Heart right ventricle (tissue), 16 donors: ENCODE measurements at places on chromosomes 13 and 19. TPM values are rescaled to one million over a fixed set of nuclear protein-coding genes. Genes with fewer than 3 reads are reported as not detected.

FXYD1 gene
- 819 TPM for total RNA-seq

DNA sequence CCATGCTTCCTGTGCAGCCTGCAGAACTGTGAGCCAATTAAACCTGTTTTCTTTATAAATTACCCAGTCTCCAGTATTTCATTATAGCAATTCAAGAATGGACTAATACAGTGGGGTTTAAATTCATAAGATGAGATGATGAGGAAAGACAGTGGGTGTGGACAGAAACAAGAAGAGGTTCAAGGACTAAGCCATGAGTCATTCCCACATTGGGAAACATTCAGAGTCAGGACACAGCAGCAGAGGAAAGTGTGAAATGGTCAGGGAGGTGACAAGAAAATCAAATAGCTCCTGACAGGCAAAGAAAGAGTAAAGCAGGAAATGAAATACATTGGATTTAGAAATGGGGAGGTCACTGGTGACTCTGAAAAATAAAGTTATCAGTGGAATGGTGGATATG lies 9.1 kb downstream of the ZNF841 start:
- no peak for DNase-seq

ZNF382 gene
- total RNA-seq = 16.5 TPM

MBD3L5 gene
- not detected for total RNA-seq

DNA sequence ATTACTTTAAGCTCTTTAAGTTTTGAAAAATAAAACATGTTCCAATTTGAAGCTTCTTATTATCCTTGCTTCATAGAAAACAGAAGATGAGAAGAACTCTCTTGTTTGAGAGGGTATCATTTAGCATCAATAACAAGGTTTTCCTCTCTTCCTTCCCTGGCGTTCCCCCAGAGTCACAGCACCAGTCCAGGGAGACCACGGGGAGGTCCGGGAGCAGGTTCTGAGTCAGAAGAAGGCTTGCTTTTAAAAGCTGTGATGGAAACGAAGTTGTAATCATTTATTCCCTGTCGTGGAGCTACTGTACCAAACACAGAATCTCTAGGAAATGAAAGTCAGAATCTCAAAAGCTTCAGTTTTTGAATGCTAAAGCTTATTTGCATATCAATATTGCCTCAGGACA lies 174.0 kb upstream of the LSM14A start:
- no peak for DNase-seq

KLK5 gene
- not detected for total RNA-seq

DNA sequence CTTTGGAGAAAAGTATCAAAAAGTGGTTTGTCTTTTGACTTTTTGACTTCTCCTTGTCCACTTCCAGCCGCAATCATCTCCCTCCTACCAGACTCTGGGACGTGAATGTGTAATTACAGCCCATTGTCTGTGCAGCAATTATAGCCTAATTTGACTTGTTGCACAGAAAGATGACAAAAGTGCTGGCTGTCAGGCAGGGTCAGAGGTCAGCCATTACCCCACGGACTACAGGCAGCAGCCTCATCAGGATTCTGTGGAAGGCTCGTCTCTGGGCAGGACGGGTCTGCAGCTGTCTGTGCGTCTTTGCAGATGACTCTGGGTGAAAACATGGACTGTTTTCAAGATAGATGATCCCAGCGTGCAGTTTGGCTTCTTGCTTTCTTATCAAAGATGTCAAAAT lies 102.2 kb upstream of the EDNRB start:
- DNase-seq = no peak

GRCh38 chr13:29676535-29676934 lies 81.0 kb upstream of the SLC7A1 start:
- no peak for DNase-seq

LHB gene
- not detected for total RNA-seq

TMPRSS9 gene
- total RNA-seq = not detected

- DNase-seq = peak; percentile 21
Observed at GRCh38 chr13:99657848-99658260, 156.6 kb downstream of the TM9SF2 start.

- DNase-seq = no peak
Observed at GRCh38 chr13:50220938-50221337, 205.7 kb downstream of the KCNRG start.

ZNF582 gene
- total RNA-seq = 3.1 TPM

TEX101 gene
- total RNA-seq = not detected

ZNF416 gene
- total RNA-seq = 4.2 TPM

DNA sequence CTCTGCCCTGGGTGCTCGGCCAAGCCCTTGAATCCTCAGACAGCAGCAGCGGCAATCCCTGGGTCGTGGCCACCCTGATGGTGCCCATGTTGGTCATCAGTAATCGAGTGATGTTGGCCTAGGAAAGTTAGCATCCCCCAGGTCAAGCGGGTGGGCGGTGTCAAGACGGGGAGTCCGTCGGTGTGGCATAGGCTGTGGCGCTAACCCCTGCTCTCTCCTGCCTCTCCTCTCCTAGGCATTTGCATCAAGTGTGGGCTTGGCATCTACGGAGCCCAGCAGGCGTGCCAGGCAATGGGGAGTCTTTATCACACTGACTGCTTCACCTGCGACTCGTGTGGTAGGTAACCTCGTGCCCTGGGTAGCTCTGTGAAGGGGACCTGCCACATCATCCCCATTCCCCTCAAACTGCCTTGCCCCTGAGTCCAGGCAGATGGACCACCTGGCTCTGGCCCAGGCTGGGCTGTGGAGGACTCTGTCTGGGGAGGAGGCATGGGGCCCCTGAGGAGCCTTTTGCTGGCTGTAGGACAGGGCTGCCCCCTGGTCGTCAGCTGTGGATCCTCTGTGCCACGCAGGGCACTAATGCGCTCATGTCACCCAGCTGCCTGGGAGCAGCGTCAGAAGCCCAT lies 8.7 kb downstream of the WTIP start:
- DNase-seq = no peak

DNA sequence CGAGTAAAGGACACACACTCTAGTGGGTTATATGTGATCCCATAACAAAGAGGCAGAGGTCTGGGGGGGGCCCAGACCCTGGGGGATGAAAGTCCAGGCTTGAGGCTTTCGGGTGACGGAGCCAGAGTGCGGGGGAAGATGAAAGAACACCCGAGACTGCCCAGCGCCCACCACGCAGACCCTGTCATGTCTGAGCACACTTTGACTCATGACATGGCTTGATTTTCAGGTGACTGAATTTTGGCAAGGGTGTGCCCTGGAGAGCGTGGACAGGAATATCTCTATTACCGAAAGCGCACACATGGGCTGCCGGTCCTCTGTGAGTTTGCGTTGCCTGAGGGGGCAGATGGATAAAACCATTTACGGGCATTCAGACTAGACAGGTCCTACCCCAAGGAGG lies 192.0 kb upstream of the SOX1 start:
- no peak for DNase-seq

DNA sequence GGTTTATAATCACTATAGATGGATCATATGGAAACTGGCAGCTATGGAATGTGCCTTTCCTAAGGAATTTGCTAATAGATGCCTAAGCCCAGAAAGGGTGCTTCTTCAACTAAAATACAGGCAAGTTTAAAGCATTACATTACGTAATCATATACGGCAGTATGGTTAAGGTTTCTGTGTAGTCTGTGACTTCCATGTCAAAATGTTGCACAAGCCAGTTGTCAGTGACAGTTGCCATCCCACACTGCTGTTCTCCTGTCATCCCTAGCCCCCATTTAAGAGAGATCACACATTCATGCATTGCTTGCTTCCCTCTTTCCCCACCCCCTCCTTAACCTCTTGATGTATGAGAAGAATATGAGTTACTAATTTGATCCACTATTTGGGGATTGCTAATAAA lies 47.3 kb downstream of the BRCA2 start:
- no peak for DNase-seq

DNA sequence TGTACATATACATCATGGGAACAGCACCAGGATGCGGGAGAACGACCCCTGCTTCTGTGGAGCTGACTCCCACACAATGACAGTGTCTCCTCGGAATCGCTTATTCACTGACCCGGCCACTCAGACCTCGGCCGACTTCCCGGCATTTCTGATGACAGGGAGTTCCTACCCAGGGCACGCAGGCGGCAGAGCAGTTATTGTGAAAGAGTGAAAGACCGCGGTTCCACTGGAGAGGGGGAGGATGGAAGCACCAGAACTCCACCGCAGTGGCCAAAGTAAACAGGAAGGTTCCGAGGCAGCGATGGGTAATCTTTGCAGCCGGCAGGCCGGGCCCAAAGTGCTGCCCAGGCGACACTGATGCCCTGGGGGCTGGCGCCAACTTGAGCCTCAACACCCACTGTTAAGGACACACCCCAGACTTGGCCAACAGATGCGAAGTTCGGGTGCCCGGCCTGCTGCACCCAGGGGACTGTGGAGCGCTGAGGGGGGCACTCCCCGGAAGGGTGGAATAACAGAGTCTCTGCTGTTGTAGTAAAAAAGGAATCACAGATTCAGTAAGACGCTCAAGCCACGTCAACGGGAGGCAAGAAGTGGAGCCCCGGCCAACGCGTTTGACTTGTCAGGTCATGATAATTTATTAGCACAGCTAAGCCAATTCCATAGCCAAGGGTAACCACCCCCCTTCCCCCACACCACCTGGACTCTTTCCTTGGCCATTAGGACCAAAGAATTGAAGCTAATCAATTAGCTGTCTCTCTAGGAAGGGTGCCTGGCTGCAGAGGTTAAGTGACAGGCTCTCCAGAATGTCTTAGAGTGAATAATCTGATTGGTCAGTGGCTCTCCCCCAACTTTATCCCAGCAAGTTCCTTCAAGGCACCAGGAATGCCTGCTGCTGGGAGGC lies 5.8 kb downstream of the MLLT1 start:
- DNase-seq = peak; percentile 78

- no peak for DNase-seq
Observed at GRCh38 chr19:33280351-33280921, 21.9 kb downstream of the CEBPA start.

- no peak for DNase-seq
Observed at GRCh38 chr19:55081770-55082019, 6.0 kb downstream of the EPS8L1 start.

ZSCAN4 gene
- total RNA-seq = 0.19 TPM

GRCh38 chr13:20188667-20189553 lies 3.8 kb downstream of the GJB2 start:
- no peak for DNase-seq

DNA sequence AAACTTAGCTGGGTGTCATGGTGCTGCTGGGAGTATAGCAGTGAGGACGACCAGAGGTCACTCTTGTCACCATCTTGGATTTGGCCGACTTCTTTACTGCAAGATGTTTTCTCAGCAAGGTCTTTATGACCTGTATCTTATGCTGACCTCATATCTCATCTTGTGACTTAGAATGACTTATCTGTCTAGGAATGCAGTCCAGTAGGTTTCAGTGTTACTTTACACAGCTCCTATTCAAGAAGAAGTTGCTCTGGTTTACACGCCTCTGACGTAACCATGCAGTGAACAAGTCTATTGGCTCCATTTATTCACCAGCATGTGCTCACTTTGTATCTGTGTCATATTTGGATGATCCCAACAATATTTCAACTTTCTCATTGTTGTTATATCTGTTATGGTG lies 26.7 kb downstream of the ZNF850 start:
- DNase-seq = no peak

- no peak for DNase-seq
Observed at GRCh38 chr13:47708386-47708785, 292.7 kb downstream of the SUCLA2 start.

CEACAM18 gene
- not detected for total RNA-seq

DNA sequence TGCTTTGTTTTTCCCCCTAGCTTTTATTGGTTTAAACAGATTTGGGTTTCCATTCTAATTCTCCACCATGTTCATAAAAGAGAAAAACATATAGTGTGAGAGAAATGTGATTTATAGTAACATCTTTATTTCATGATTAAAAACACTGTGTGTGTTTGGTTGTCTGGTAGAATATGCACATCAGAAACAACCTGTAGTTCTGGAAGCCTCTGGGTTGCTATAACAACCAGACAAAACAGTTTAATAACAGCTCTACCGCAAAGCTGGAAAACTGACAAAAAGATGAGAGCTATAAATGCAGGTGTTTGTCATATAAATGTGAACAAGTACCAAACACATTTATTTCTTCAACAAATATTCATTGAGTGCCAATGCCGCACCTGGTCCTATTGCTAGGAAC lies 9.8 kb downstream of the KBTBD6 start:
- no peak for DNase-seq

ZNF723 gene
- not detected for total RNA-seq

DNA sequence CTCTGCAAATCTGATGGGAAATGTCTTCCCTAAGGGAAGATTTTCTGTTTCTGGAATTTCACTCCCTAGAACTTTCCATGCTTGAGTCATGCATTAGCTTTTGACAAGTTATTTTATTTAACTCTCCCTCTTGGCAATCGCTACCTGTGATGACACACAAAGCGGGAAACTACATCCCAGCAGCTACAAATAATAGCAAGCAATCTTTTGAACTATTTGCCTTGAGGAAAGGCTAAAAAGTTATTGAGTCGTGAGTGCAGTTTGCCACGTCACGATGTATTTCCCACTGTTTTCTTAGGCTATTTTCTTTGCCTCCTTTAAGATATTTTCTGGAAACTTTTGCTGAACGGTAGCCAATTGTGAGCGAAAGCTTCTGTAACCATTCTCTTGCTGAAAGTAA lies 353.3 kb upstream of the HTR2A start:
- DNase-seq = no peak

NRTN gene
- 4.5 TPM for total RNA-seq

GRCh38 chr19:35353635-35354034 lies 4.6 kb upstream of the FFAR3 start:
- no peak for DNase-seq

DNA sequence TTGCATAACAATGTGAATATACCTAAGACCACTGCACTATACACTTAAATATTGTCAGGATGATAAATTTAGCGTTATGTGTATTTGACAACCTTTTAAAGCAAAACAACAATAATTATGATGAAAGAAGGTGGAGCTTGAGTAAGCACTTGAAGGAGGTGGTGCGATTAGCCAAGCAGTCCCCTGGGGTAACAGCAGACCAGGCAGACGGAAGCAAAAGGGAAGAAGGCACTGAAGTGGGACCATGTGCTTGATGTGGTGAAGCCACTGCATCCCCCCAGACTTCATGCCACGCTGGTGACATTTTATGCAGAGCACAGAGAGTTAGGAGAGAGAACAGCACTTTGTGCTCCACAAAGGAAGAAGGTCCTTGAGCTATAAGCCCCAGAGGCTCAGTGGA lies 58.3 kb upstream of the ZNF507 start:
- DNase-seq = no peak

- no peak for DNase-seq
Observed at GRCh38 chr13:51818781-51819511, 15.0 kb upstream of the DHRS12 start.

NLRP5 gene
- total RNA-seq = not detected

DNA sequence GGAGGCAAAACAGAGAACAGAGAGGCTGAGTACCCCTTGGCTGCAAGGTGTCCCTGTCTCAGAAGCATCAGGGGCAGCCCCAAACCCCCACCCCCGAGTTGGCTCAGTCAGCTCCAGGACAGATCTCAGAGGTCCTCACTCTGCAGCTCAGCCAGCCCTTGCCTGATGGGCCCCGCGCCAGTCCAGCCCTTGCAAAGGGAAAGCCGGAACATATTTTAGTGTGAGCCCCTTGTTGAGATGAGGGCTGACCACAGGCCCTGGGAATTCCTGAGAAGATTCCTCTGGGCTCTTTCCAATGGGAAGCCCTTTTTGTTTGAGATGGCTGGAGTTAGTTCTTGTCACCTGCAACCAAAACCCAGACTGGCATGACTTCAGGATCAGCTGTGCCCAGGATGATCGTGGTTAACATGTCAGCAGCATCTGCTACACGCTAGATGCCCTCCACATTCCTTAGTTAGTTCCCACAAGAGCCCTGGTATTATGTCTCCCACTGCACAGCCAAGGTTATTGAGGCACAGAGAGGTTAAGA lies 33.9 kb upstream of the CCNE1 start:
- DNase-seq = no peak

- DNase-seq = no peak
Observed at GRCh38 chr13:75963302-75963701, 327.2 kb downstream of the LMO7 start.

- no peak for DNase-seq
Observed at GRCh38 chr19:18008814-18009213, 844 bp downstream of the ARRDC2 start.
